Left hindlimb (tissue), 1 donor: ENCODE measurements at places on chromosomes 7 and 10.

DNA sequence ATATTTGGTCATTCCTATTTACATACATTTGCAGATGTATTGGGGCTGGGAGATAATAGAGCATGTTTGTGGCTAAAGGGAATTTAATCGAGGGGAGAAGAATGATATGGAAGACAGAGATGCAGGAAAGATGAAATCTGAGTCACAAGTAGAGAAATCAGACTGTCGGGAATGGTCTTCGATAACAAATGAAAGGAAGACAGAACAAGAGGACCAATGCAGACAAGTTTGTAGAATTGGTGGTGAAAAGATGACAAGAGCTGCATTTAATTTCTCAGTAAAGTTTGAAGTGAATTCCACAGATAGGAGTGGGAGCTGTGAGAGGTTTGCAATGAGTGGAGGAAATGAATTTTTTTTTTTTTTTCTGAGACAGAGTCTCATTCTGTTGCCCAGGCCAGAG is 60.0 kb downstream of the BRAF start:
- DNase-seq, result no peak

GRCh38 chr7:17401791-17402627 is 103.6 kb downstream of the AHR start:
- DNase-seq, result no peak

DNA sequence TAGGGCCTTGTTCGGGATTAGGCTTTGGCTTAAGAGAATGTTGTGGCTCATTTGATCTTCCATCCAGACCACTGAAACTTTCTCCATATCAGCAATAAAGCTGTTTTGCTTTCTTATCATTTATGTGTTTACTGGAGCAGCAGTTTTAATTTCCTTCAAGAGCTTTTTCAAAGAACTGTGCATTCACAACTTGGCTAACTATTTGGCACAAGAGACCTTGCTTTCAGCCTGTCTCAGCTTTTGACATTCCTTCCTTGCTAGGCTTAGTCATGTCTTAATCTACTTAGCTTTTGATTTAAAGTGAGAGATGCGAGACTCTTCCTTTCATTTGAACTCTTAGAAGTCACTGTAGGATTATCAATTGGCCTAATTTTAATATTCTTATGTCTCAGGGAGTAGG is 19.1 kb upstream of the AKR1B1 start:
- no peak for DNase-seq

- no peak for DNase-seq
These were observed 234.1 kb downstream of the AUTS2 start for GRCh38 chr7:69832356-69832755.

- DNase-seq, result no peak
These were observed 66.9 kb upstream of the STRIP2 start for GRCh38 chr7:129367349-129367699.

GRCh38 chr7:132353936-132354335 is 222.3 kb downstream of the PLXNA4 start:
- DNase-seq, result no peak

DNA sequence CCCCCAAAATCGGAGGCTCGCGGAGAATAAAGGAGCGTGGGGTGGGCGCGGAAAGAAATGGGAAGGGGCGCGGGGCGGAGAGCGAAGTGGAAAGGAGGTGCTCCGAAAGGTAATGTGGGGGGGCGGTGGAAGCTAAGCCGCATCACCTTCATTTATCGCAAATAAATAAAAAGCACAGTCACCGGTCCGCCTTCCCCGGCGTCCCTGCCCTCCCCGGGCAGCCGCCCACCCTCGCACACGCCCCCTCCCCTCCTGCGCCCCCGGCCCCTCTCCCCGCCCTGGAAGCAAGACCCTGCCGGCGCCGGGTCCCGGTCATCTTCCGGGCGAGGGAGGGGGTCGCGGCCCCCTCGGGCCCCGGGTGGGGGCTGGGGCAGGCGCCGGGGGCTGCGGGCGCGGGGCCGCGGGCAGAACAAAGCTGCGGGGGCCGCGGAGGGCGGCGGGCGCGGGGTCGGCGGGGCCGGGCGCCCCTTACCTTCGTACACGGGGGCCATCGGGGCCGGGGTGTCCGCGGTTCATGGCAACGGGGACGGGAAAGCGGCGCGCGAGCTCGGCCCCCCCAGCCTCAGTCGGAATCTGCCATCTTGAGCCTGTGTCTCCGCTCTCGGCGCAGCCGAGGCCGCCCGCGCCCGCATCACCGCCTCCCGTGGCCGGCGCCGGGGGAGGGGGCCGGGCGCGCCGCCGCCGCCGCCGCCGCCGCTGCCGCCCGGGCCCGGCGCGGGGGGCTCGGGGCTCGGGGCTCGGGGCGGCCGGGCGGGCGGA is 486 bp downstream of the HIPK2 start:
- DNase-seq, result peak; percentile 58

GRCh38 chr10:23927576-23928325 is 281.2 kb upstream of the KIAA1217 start:
- DNase-seq, result peak; percentile 56

DNA sequence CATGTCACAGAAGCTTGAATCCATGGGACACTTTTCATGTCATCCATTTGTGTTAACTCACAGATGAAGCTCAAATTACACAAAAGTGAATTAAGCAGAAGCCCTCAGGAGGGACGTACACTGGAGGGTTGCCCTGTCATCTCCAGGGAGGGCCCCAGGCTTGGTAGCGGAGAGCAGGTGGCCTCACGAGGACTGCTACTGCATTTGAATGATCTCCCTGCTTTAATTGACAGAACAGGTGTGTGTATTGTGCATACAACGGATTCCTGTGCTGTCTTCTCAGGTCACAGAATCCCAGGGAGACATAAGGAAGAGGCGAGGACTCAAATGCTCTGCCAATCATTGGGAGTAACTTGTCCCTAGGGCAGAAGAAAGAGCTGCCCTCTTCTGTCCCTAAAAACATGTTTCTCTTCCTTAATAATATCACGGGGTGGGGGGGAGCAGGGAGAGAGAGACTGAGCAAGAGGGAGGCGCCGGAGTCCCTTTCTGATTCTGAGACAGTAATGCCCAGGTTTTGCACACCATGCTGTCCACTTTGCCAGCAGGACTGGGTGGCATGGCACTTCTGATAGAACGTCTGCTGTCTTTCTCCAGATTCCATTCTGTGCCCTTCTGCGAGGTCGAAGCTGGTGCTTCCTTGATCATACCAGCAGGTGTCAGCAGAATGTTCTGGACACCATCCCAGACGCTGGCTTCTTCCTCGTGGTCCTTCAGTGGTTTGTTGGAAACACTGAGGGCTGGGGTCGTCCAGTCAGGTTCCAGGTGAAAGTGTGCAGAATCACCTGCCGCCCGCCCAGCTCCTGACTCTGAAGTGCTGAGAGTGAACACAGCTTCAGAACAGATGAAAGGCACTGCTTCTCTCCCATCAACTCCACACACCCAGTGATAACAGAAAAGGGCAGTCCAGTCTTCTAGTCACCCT is 26.2 kb upstream of the RASGEF1A start:
- peak; percentile 56 for DNase-seq

GRCh38 chr10:21953585-21954057 is 49.9 kb downstream of the DNAJC1 start:
- no peak for DNase-seq

DNA sequence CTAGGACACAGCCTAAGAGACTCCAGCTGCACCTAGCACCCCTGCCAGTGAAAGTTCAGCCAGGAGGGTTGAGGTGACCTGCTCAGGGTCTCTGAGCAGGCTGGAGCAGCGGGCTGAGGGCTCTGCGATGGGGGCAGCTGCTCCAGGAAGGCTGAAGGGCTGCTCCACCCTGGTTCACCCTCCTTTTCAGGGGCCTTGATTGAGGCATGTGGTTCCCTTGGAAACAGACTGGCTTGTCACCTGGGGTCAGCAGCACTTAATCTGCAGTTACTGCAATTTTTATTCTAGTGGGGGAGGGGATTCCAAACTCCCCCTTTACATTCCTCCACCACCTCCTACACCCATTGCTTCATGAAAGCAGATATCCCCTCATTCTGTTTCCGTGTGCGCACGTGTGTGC is 85.3 kb upstream of the UNC5B start:
- DNase-seq, result no peak

DNA sequence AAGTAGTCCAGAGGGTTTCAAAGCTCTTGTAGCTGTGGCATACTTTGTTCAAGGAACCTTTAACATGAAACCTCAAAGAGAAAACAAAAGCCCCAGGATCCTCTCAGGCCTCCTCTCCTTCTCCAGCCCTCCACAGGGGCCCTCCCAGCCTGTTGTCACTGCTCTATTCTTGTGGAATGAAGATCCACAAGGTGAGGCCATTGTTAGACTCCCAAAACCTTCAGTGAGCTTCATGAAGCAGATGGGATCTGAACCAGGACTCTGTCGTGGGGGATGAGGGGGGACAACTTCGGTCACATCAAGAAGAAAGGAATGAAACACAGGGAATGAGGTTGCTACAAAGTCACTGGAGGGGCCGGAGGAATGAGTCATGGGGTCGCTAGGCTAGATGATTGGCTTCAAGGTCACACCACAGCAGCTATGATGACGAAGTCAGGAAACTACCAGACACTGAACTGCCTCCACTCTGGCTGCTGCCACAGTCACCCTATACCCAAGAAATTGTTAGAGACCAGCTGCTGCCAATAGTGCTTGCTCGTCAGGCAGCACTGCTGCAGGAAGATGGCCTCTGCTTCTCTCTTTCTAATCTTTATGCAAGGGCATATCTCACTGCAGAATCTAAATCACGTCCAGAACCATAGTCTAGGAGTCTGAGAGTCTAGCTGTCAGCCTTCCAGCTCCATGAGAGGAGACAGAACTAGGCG is 208.8 kb downstream of the HIBADH start:
- DNase-seq, result no peak

DNA sequence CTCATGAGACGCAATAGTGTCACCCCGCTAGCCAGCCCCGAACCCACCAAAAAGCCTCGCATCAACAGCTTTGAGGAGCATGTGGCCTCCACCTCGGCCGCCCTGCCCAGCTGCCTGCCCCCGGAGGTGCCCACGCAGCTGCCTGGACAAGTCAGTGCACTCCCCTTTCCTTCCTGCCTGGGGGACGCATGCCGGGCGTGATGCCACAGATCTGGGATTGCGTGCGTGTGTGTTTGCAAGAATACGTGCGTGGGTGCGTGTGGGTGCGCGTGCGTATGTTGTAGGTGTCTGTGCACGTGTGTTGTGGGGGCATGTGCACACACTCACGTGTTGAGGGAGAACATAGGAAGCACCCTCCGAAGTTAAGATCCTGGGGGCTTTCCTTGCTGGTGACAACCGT is 23.5 kb downstream of the PFKFB3 start:
- DNase-seq, result no peak

DNA sequence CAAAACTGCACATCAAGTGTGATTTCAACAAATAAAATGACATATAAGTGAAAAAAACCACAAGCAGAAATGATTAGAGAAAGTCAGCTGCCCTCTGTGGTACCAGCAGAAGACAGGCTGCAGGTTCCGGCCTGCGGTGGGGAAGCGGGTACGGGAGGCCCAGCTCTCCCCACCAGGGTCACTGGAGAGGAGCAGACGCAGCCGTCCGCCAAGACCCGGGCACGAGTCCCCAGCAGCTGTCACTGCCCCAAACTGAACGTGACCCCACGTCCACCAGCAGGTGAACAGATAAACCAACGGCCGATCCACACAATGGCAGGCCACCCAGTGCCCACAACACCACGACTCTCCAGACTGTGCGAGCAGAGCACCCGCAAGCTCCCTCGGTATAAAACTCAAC is 16.1 kb upstream of the MICALL2 start:
- no peak for DNase-seq

- DNase-seq, result no peak
These were observed 222.8 kb downstream of the PTN start for GRCh38 chr7:137120690-137121089.

GRCh38 chr10:4326647-4327046 is 499.4 kb upstream of the AKR1E2 start:
- no peak for DNase-seq

DNA sequence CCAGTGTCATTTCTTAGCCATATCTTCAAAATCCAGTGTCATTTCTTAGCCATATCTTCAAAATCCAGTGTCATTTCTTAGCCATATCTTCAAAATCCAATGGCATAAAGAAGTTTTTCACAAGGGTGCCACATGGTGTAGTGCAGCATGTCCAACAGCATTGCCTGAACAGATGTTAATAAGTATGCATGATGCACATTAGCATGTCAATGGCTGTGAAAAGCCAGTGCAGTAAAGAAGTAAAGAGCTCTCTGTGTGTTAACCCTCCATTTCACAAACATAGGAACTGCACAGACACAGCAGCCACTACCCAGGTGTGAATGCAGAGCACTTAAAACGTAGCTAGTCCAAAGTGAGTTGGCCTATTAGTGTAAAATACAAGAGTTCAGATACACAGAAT is 89.8 kb downstream of the GNAI1 start:
- no peak for DNase-seq

DNA sequence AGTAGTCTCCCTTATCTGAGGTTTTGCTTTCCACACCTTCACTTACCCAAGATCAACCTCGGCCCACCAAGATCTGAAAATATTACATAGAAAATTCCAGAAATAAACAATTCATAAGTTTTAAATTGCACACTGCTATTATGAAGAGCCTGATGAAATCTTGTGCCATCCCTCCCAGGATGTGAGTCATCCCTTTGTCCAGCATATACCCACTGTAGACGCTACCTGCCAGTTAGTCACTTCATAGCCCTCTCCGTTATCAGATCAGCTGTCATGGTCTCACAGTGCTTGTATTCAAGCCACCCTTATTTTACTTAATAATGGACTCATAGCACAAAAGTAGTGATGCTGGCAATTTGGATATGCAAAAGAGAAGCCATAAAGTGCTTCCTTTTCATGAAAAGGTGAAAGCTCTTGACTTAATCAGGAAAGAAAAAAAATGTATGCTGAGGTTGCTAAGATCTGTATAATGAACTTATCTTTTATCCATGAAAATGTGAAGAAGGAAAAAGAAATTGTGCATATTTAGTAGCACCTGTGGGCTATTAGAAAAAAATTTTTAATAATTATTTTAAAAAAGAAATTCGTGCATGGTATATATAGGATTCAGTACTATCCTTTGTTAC is 9.8 kb upstream of the MRPS16 start:
- no peak for DNase-seq

DNA sequence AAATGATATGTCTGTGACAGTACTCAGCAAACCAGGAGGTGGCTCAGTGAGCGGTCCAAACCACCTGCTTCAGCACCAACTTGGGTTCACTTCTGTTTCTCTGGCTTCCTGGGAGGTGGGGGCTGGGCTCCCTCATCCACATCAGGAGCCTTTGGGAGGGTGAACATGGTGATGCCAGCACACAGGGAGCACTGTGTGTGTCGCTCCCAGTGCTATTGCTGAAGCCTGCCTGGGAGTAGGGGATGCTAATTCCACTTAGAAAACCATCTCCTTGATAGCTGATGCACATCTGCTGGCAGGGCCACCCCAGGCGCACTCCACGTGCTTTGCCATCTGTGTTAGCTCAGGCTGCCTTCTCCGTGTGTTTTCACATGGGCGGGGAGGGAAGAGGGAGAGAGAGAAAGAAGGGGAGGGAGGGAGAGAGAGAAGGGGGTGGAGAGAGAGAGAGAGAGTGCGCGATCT is 58.0 kb downstream of the RAMP3 start:
- DNase-seq, result no peak

- DNase-seq, result no peak
These were observed 41.4 kb downstream of the BRAF start for GRCh38 chr7:140883378-140883777.

GRCh38 chr7:105665684-105666083 is 84.4 kb upstream of the EFCAB10 start:
- no peak for DNase-seq
